ENCODE measurements at places on chromosomes 4 and X.

DNA sequence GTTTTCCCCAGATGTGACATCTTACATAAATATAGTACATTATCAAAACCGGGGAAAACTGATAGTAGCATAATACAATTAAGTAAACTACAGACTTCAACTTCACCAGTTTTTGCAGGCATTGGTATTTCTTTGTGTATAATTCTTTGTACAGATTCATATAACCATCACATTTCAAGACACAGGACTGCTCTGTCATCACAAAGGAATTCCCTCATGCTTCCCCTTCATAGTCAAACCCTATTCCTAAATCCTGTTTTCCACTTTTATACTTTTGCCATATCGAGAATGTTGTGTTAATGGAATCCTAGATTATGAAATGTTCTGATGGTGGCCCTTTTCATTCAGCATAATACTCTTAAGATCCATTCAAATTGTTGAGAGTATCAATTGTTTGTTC, 36.0 kb downstream of the STIM2 start:
- DNase-seq: no peak

DNA sequence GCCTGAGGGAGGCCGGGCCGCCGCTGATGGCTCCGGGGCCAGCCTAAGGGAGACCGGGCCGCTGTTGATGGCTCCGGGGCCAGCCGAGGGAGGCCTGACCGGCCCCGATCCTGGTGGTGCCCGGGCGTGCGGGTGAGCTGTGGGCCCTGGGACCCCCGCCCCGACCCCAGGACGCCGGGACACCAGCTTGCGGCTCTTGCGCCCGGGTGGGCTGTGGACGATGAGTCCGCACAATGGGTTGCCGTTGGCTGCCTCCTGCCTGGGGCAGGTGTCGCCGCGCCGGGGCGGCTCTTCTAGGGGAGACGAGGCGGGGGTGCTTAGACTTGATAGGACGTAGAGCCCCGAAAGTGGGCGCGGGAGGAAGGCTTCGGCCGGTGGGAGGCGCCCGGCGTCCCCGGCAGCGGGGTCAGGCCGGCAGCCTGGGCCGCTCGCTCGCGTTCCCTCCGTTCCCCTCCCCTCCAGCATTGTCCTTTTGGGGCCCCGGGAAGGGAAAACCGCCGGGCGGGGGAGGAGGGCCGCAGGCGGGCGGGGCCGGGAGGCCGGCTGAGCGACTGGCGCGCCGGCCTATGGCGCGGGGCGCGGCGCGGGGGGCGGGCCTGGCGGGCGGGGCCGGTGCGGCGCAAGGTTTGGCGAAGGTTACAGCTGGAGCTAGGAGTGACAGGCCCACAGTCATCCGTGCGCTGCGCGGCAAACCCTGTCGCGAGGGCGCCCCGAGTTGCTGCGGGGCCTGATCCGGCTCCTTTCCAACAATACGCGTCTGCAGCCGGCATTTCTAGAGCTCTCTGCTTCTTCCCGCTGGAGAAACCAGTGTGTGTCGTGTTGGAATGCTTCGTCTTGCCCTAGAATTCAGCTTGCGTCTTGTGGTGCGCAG, 819 bp downstream of the KIAA0232 start:
- peak; percentile 92 for DNase-seq

GRCh38 chr4:85381968-85382367, 93.0 kb upstream of the ARHGAP24 start:
- no peak for DNase-seq

GRCh38 chr4:152089584-152089983, 328.8 kb upstream of the GATB start:
- no peak for DNase-seq

DNA sequence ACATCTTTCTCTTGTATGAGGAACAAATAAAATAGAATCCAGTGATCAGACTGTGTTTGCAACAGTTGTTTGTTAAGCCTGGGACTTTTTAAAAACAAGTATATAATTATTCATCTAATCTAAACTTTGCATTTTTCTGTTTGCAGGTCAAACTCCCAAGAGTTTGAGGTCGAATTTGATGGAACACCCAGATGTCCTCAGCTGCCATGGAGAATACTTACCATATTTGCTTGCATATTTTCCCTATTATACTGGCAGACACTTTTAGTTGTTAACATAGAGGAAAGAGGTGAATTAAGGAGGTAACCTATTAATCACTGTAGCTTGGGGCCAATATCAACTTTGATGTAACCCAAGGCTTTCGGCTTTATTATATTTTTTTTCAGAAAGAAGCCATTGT, 401.5 kb upstream of the DIPK2B start:
- DNase-seq: no peak

DNA sequence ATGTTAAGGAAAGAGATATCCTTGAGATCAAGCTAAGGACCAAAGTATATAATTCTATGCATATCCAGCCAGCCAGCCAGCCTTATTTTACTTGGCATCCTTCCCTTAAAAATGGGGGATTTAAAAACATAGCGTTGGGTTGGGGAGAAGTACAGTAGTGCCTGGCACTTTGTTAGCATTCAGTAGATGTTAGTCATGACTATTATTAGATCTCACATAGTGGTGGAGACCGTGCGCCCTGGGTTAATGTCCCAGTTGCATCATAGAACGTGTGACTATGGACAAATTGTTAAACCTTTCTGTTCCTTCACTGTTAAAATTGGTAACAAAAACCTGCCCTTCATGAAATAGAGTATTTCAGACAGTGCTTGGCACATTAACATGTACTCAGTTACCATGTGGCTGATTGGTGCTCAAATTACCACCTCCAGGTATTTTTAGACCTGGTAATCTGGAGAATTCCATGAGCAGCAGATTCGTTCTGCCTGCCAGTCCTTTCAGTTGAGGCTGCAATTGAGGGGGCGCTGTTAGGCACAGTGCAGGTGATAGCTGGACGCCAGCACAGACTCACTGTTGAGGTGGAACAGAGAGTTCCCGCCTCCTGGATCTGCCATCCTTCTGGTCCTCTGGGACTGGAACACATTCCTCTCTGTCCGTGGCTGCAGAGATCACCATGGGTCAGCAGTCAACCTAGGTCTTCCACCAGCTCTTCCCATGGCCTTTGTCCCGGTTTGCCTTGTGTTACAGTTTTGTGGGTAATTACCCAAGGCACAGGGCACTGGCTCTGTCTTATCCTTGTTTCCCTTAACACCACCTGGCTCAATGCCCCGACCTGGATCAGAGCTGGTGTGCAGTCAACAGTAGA, 31.7 kb downstream of the RBBP7 start:
- no peak for DNase-seq

GRCh38 chr4:110248831-110249253, 50.4 kb upstream of the ELOVL6 start:
- DNase-seq: no peak

GRCh38 chrX:30822068-30822681, 66.9 kb downstream of the TAB3 start:
- no peak for DNase-seq

GRCh38 chr4:152290366-152290921, 245.4 kb downstream of the FBXW7 start:
- DNase-seq: no peak

DNA sequence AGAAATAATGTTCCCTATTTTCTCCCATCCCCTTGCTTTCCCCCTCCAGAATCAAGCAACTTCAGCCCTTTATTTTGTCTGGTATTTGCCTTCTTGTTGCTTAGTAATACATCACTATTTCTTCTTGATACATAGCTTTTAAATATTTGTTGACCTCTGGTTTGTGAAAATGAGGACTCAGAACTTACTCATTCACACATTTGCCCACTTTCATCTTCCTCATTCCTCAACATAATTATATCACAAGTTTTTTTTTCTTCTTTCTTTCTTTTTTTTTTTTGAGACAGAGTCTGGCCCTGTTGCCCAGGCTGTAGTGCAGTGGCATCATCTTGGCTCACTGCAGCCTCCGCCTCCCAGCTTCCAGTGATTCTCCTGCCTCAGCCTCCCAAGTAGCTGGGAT, 28.9 kb upstream of the NDUFC1 start:
- DNase-seq: no peak

DNA sequence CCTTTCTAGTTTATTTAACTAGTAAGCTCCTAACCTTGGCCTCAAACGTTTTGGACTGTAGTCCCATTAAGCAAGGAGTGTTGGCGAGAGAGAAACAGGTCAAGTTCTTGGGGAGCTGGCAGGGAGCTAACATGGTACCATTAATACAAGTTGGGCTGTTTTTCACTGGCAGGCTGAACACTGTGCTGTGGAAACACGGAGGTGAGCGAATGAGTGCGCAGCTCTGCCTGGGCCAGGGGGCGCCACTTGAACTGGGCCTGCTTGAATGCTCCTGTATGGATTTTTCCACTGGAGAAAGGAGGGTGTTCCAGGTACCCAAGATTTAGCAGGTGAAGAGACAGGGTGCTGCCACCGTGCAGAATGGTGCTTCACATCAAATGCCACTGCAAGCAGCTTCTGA, 7.4 kb upstream of the SMS start:
- DNase-seq: no peak

- no peak for DNase-seq
Measured at GRCh38 chrX:134741746-134742145, 83.5 kb upstream of the PLAC1 start.

GRCh38 chr4:185143601-185143969, 519 bp downstream of the SLC25A4 start:
- no peak for DNase-seq

GRCh38 chrX:41921492-41922430, 1.6 kb downstream of the CASK start:
- peak; percentile 56 for DNase-seq

GRCh38 chr4:104848597-104849225, 298.0 kb upstream of the TET2 start:
- no peak for DNase-seq

DNA sequence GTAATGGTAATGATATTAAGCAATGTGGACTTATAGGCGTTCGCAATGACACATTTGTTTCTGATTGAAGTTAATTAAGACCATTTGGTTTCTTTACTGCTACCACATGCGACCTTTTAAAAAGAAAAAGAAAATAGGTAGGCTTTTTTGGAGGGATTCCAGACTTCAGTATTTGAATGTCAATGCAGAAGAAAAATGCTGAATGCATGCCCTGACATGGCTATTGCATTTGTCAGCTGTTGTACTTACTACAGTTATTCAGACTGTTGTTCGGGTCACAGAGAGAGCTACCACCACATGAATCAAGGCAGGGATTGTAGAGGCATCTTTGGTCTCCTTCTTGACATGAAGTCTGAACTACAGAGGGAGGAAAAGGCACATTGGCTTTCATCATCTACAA, 163.7 kb downstream of the CORIN start:
- DNase-seq: no peak

DNA sequence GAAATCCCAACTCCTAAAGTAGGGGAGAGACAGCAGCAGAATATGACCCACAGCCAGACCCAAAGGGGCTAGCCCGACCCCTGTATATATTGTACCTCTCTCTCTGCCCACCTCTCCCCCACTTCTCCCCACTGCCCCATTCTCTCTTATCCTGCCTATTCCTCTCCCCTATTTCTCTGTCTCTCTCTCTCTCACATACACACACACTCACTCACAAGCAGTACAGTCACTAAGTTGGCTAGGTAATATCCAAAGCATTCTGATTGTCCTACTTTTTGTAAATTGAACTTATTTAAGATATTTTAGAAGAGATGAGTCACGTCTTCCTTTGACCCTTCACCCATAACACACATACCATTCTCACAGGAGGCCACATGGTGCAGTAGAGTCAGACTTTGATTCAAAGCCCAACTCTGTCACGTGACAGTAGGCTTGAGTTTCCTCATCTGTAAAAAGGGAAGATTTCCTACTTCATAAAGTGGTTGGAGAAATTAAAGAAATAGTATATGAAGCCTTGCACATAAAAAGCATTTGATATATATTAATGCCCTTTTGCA, 29.5 kb downstream of the SRPX2 start:
- no peak for DNase-seq
